Activated T-cell treated with anti-CD3 and anti-CD28 coated beads, Interleukin-2, amount 50 U/mL, for 72 hours (primary cell): ENCODE measurements at places on chromosomes 16 and 17. TPM values are rescaled to one million over a fixed set of nuclear protein-coding genes. Genes with fewer than 3 reads are reported as not detected.

LGALS9B gene
- not detected for total RNA-seq

PLLP gene
- total RNA-seq, result not detected

KRTAP1-5 gene
- not detected for total RNA-seq

HOXB1 gene
- not detected for total RNA-seq

DNA sequence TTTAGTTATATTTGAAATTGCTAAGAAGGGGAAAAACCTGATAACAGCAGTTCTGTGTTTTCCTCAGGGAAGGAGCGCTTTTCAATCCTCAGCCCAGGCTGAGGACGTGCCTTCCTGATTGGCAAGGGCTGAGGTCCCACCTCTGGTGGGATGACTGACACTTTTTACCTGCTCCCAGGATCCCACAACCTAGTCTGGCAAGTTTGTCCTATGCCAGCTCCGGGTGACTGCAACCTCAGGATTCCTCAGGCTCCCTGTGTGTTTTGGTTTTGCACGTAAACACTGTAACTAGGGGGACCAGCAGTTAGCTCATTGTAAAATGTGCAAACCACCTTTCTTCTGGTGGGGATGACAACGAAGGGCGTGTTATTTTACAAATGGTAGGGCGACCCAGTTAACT lies 7.5 kb downstream of the MARCHF10 start:
- H3K4me1 ChIP-seq, result no peaks in the 10 kb centered on the region
- H3K27me3 ChIP-seq, result peaks cover 51% of the 10 kb centered on the region
- no peak overlapping the region for H3K4me3 ChIP-seq

DNA sequence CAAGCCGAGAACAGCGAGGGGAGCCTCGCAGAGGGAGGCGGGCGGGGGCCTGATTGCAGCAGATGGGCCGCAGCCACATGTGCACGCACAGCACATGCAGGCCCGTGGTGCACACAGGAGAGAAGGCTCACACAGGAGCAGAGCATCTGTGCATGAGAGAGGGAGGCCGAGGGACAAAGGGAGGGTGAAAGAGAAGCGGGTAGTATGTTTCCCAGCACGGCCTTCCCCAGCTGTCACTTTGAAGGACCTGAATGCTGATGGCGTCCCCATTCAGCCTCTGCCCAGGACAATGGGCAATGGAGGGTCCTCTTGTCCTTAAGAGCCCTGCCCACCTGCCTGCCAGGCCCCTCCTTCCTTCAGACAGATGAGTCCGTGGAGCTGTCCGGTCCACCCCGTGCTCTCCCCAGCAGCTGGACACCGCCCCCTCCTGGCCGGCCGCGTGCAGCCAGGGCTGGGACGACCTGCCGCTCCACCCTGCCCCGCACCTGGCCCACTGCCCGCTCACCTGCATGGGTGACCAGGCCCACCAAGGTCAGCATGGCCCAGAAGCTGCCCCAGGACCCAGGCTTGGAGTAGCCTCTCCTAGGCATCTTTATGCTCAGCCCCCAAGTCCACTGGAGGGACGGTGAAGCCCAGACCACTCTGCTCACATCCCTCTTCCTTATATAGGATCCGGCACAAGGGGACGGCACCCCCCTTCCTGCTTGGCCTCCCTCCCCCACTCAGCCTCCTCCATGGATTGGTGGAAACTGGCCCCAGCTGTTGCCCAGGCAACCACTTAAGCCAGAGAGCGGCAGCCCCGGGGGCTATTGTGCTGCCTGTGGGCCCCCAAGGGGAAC lies at the start of gene BTBD17:
BTBD17 (minus strand) TSS at position 639 of the 839 bp plus-strand sequence; CDS start at position 590, 49 bp downstream.
- peak; percentile 49 for DNase-seq
- H3K4me1 ChIP-seq, result no peaks in the 10 kb centered on the region
- H3K4me3 ChIP-seq, result no peak within 1 kb of the TSS
- H3K27ac ChIP-seq, result no peak within 1 kb of the TSS
- H3K27me3 ChIP-seq, result peaks cover 23% of the 10 kb centered on the region
- no peaks in the 10 kb centered on the region for H3K36me3 ChIP-seq

- H3K36me3 ChIP-seq, result no peaks in the 10 kb centered on the region
- no peak overlapping the region for H3K27ac ChIP-seq
- H3K4me3 ChIP-seq, result no peak overlapping the region
- DNase-seq, result no peak
Observed at GRCh38 chr17:45960311-45960710, 38.7 kb upstream of the STH start.

DNA sequence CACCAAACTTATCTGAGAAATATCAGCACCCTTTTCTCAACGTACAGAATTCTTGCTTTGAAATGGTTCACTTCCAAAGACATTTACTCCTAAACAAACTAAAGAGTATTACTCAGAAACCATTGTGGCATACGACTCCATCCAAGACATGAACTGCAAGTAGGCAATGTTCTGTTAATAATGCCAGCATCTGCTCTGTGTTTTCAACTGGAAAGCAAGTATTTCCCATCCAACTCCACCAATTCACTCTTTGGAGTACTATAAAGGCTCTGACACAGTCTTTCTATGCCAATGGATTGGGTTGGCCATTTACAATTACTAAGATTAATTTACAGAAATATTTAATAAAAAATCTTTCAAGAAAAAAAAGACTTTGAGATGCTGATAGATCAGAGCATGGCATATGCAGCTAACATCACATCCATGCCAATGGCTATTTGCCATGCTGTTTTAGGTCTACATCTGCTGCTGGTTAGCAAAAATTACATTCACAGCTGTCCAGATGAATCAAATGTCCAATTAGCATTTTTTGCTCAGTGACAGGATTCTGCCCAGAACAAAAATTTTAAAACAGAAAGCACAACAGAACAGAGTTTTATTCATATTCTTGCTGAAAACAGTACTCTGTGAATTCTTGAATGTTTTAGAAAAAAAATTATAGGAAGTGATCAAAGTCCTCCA lies 65.9 kb upstream of the HLF start:
- no peaks in the 10 kb centered on the region for H3K4me1 ChIP-seq
- peaks cover 29% of the 10 kb centered on the region for H3K27me3 ChIP-seq
- H3K27ac ChIP-seq, result no peak overlapping the region
- H3K36me3 ChIP-seq, result no peaks in the 10 kb centered on the region

DNA sequence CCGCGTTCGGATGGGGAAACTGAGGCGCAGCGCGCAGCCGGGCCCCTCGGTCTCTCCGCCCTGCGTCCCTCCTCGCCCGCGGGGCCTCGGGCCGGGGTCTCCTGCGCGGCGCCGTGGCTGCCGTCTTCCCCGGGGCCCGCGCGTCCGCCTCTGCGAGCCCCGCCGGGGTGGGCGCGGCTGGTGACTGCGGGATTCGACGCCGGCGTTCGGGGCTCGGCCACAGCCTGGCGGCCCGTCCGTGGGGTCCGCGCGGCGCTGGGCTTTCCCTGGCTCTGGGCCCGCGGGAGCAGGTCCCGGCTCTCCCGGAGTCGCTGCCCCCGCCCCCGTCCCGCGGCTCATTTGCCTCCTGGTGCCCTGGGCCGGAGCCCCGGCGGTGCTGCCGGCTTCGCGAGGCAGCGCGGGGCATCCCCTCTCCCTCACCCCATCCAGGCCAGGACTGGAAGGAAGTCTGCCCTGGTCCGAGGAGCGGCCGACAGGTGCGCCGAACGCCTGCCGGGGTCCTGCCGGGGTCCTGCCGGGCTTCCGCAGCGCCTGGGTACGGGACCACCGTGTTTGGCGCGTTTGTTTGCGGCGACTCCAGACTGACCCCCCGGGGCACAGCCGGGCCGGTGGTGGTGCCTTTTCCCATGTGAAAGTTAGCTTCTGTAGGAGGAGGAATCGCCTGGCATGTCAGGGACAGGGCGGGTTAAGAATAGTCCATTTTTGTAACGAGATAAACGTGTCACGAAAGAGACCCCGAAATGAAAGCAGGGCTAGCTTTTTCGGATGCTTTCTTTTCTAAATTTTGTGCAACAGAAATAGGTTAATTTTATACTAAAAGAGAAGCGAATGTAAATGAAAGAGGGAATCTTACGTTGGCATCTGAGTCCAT lies 671 bp downstream of the CHMP6 start:
- H3K27me3 ChIP-seq, result no peaks in the 10 kb centered on the region
- peaks cover 20% of the 10 kb centered on the region for H3K4me1 ChIP-seq

DNA sequence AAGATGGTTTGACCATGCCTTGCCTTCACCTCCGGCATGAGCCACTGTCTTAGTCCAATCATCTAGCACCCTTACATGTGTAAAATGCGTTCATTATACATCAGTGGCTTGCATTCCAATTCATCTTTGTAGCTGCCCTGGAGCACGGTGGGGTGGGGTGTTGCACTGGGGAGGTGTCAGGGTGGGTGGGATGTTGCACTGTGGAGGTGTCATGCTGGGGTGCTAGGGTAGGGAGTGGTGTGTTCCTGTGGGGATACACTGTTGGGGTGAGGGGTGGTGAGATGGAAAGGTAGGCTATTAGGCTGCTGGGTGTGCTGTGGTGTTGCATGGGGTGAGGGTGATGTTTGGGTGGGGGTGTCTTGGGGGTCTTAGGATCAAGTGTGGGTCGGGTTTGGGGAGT lies 47.0 kb downstream of the NLRC5 start:
- H3K4me1 ChIP-seq, result peaks cover 82% of the 10 kb centered on the region
- no peaks in the 10 kb centered on the region for H3K27me3 ChIP-seq
- no peak overlapping the region for H3K4me3 ChIP-seq
- DNase-seq, result no peak
- peak overlapping the region; percentile 92 for H3K27ac ChIP-seq
- H3K36me3 ChIP-seq, result peaks cover 41% of the 10 kb centered on the region

GRCh38 chr16:54116124-54116655 lies 170.4 kb downstream of the IRX3 start:
- DNase-seq, result no peak
- no peaks in the 10 kb centered on the region for H3K4me1 ChIP-seq
- H3K36me3 ChIP-seq, result no peaks in the 10 kb centered on the region
- no peak overlapping the region for H3K27ac ChIP-seq
- H3K4me3 ChIP-seq, result no peak overlapping the region

GRCh38 chr17:68424861-68425260 lies 32.4 kb downstream of the WIPI1 start:
- no peaks in the 10 kb centered on the region for H3K27me3 ChIP-seq
- no peak overlapping the region for H3K4me3 ChIP-seq
- no peaks in the 10 kb centered on the region for H3K4me1 ChIP-seq

DNA sequence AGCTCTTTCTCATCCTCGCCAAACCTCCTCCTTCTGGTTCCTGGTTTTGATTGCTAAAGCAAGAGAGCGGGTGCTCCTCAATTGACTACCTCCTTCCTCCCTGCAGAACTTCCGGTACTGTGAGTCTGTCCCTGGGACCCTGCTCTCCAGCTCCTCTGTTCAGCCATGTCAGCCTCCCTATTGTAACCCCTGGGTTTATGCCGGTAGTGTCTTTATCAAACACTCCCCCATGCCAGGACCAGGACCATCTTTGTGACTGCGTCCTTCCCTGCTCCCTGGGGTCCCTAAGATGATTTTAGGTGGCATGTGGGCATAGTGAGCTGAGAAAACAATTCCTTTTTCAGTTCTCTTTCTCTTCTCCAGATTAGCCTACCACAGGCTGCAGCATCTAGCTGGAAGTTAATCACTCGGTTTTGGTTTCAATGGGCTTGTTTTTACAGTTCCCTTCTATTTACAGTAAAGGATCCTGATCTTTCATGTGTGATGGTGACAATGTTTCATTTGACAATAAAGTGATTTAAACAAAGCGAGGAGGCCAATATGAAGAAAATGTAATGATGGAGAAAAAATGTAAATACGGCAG lies 27.7 kb upstream of the IL21R start:
- DNase-seq, result no peak
- H3K27me3 ChIP-seq, result no peaks in the 10 kb centered on the region
- H3K4me1 ChIP-seq, result peaks cover 47% of the 10 kb centered on the region
- H3K27ac ChIP-seq, result no peak overlapping the region

GRCh38 chr16:22284637-22285036 lies 12.6 kb upstream of the POLR3E start:
- H3K4me1 ChIP-seq, result no peaks in the 10 kb centered on the region
- H3K27ac ChIP-seq, result no peak overlapping the region
- H3K4me3 ChIP-seq, result no peak overlapping the region
- no peaks in the 10 kb centered on the region for H3K27me3 ChIP-seq
- no peak for DNase-seq

GRCh38 chr17:48522031-48522653 lies 8.7 kb downstream of the HOXB1 start:
- no peak for DNase-seq
- no peak overlapping the region for H3K27ac ChIP-seq
- H3K4me1 ChIP-seq, result peaks cover 7% of the 10 kb centered on the region
- H3K27me3 ChIP-seq, result peaks cover 78% of the 10 kb centered on the region
